Stimulated activated CD8-positive, alpha-beta memory T cell treated with anti-CD3 and anti-CD28 coated beads, Interleukin-2, amount 100 ng/mL, for 48 hours (primary cell): ENCODE measurements at places on chromosomes 2 and 18.

- DNase-seq = no peak
Observed at GRCh38 chr2:20589975-20590703, 60.8 kb downstream of the HS1BP3 start.

DNA sequence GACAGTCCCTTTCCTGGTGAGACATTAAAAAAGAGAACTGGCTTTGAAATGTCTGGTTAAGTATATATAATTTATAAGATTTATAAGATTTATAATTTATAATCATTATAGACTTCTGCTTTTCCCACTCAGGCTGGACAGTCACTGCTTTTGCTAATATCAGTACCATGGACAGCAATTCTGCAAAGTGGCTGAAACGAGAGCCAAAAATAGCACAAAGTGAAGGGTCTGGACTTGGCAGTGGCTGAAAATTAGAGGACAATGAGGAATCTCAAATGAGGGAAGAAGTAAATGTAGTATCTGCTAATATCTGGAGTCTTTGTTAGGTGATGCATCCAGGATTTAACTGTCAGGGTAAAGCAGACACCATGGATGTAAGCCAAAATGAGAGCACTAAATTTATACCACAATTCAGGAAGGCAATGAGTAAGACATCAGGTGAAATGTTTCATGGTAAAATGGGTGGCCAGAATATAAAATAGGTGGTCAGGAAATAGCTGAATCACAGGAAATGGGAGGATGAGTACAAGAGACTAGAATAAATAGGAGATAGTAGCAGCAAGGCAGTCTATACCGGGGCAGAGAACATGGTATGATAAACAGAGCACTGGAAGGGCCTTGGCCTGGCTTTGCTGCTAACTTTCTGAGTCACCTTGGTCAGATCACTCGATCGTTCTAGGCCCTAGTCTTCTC lies 39.6 kb upstream of the BOD1L2 start:
- DNase-seq = no peak

DNA sequence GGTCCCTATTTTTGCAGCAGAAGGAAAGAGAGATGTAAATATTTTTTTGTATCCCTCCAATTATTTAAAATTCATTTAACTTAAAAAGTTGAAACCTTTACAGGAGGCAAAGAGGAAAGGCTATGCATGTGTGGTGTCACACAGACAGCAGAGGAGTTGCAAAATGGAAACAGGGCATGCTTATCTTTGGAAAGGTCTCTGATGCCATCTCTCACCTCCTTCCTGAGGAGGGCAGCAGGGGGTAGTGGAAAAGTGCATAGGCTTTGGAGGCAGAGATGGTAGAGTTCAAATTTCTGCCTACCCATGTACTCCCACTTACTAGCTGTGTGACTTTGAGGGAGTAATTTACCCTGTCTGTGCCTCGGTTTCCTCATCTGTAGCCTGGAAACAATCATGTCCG lies 99.6 kb upstream of the MCFD2 start:
- DNase-seq = no peak

DNA sequence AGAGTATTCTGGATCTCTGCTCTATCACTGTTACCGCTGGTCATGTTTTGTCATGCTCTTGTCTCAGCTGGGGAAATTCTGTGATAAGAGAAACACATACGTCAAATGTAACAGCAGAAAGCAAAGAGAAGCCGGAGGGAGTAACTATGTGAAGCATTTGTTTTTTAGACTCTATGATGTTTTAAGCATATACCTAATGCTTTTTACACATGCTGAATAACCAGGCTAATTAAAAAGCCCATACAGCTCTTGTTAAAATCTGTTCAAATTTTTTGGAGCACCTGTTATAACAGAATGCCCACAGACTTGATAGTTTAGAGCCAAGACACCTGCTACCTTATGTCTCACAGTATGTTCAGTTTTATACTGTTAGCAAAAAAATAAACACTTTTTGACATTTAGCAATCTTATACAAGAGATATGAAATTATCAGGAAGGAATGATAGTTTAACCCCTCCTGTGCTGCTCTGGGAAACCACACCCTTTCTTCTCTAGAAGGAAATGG lies 92.3 kb upstream of the TANK start:
- no peak for DNase-seq

- no peak for DNase-seq
Observed at GRCh38 chr2:106948540-106948939, 62.6 kb upstream of the ST6GAL2 start.

GRCh38 chr2:53753041-53753440 lies 14.6 kb upstream of the CHAC2 start:
- no peak for DNase-seq

- no peak for DNase-seq
Observed at GRCh38 chr2:118431165-118431517, 342.9 kb downstream of the INSIG2 start.

DNA sequence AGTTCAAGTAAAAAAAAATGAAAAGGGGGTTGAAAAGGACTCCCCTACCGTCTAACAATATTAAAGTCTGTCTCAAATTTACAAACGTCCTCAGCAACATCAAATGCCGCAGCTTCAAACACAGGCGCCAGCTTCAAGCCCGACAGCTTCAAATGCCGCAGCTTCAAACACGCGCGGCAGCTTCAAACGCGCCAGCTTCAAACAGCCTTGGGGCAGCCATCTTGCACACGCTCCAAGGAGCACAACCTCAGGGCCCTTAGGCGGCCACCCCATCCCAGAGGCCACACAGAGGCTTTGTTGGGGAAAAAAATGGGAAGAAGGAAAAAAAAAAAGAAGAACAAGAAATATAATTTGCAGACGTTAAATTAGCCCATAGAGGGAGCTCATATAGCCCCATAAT lies 244.4 kb upstream of the VRK2 start:
- no peak for DNase-seq

DNA sequence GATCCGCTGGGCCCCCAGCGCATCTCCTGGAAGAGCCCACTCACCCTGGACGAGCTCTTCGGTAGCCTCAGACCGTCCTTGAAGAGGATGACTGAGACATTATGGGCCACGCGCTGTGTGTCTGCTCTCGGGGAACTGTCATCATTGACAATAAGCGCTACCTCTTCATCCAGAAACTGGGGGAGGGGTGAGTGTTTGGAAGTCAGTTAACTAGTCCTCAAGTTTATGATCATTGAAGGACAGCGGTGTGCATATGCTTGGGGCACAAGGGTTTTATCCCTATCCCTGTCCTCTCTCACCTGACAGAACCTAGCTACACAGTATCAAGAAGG lies 586 bp downstream of the STK16 start:
- DNase-seq = no peak

- no peak for DNase-seq
Observed at GRCh38 chr2:148533685-148534084, 110.9 kb upstream of the EPC2 start.

GRCh38 chr2:101675512-101675911 lies 22.0 kb upstream of the MAP4K4 start:
- DNase-seq = no peak

GRCh38 chr2:133352719-133353118 lies 215.5 kb downstream of the NCKAP5 start:
- DNase-seq = no peak

- no peak for DNase-seq
Observed at GRCh38 chr2:150309311-150310080, 178.0 kb downstream of the RND3 start.

DNA sequence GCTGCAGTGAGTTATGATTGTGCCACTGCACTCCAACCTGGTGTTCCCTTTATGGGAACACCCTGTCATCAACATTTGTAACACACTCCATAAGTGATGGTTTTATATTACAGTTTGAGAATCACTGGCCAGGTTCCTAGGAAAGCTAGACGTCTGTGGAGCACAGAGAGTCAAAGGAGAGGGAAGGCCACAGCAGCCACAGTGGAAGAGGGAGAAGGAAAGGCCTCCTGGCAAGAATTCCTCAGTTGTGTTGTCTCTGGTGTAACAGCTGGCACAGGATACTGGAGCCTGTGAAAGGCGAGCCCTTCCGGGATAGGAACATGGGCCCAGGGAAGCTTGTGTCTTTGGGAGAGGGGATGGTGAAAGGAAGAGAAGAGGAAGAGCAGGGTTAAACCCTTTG lies 360.5 kb upstream of the PIK3C3 start:
- no peak for DNase-seq

- DNase-seq = no peak
Observed at GRCh38 chr2:99737537-99737936, 247.7 kb upstream of the REV1 start.

DNA sequence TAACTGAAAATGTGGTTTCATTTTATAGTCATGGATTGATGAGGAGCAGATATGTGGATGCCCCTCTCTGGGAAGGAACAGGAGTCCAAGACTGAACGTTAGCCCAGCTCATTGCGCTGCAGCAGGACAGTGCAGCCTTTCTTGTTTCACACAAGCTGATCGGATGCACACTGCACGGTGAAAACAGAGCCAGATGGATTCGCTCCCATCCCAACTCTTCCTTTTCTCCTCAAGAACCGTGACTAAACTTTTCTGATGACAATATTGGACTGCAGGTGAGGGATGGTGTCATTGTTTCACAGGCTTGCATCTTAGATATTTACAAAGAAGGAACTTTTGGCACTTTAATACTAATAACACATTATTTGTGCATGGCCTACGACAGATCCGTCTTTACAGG lies 33.8 kb upstream of the COPS8 start:
- DNase-seq = no peak

- DNase-seq = no peak
Observed at GRCh38 chr2:175432021-175432420, 250.5 kb upstream of the ATP5MC3 start.
